WTC11 (cell line): ENCODE measurements at places on chromosomes 6 and 20. TPM values are rescaled to one million over a fixed set of nuclear protein-coding genes. Genes with fewer than 3 reads are reported as not detected.

Gene GSTA2
- 0.14 TPM in 1 of 3 replicates, not detected in the others for total RNA-seq

Gene RRAGD
- total RNA-seq = 14.1 to 25.4 TPM (median 18.0 TPM) in 3 replicates

Gene SPAG4
- 3.5 to 8.6 TPM (median 8.4 TPM) in 3 replicates for total RNA-seq

DNA sequence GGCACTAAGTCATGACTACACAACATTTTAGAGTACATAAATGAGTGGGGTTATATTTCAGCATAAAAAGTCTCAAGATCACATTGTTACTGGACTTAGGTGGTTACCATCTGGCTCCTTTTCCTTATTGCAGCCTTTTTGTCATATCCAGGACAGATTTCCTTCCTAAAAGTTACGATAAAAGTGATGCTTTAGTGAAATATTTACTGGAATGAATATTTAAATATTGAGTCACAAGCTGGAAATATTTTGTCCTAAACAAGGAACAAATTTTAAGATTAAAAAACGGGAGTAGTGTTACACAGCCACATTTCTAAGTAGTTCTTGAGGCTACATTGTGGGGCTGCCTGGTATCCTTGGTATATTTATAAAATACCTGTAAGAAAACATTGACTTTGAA is 52.2 kb downstream of the CDC40 start:
- DNase-seq = no peak

Gene RANBP9
- 31.5 to 33.4 TPM (median 33.4 TPM) in 3 replicates for total RNA-seq

DNA sequence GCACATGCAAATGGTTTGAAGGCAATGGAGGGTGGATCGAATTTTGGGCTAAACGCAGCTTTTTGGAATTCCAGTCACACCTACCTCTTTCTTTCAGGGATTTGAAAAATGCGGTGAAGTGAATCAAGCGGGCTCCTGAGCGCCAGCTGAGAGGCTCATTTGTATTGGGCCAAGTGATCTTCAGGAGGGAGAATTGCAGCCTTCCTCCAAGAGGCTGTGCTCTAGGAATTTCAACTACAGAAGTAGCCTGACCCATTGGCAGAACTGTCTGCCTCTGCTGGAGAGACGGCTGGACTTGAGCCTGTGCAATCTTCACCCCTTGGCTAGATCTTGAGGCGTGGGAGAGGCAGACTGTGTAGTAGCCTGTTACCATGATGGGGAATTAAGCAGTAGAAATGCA is 5.7 kb upstream of the TIAM2 start:
- DNase-seq = no peak

DNA sequence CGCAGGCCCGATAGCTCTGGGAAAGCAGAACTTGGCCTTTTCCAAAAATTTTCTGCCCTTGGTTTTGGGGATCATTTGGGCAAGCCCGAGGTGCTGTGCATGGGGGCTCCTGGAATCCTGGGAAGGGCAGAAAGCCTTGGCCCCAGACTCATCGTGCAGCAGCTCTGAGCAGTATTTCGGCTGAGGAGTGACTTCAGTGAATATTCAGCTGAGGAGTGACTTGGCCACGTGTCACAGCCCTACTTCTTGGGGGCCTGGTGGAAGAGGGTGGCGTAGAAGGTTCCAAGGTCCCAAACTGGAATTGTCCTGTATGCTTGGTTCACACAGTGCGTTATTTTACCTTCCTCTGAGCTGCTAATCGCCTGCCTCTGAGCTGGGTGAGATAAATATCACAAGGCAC is 1.1 kb upstream of the BMP2 start:
- DNase-seq = no peak
